Prostate gland (tissue), 2 donors: ENCODE measurements at places on chromosomes 7 and 10. TPM values are rescaled to one million over a fixed set of nuclear protein-coding genes. Genes with fewer than 3 reads are reported as not detected.

DNA sequence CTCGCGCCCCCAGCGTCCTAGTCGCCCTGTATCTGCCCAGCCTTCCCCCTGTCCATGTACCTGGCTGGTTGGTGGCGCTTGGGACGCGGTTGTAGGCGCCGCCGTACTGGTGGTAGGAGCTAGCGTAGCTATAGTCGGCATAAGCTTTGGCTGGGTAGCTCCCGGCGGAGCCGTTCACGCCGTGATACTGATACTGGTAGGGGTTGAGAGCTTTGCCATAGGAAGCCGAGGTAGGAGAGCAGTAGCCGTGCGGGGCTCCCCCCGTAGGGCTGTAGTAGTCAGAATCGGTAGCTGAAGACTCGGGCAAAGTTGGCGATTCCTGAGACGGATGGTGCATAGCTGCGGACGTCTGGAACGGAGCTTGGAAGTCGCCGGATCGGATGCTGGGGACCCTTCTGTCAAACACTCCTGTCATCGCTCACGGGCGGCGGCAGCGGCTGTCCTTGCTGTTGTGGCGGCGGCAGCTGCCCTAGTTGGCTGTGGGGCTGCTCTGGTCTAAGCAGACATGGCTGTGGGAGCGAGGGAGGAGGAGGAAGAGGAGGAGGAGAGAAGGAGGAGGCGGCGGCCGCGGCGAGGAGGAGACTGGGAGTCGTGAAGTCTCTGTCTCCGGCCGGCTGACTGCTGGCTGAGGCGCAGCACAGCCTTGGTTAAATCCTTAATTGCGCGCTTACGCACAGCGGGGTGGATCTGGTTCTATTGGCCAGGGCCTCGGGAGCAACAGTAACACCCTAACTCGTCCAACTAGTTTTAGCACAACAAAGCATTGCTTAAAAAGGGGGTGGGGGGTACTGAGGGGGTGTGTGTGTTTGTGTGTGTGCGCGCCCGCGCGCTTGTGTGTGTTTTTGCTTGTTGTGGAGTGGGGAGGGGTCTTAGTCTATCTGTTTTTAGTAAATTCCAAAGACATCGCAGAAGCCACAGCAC is at the start of gene DLX5:
Gene DLX5, minus strand, starts transcription at position 623 of the 921 bp plus-strand sequence. Its CDS starts 208 bp downstream, at position 415.
- peak; percentile 69 for DNase-seq

- no peak for DNase-seq
Measured at GRCh38 chr7:100914208-100914878, 18.7 kb upstream of the ACHE start.

- no peak for DNase-seq
Measured at GRCh38 chr10:35339942-35340341, 3.6 kb downstream of the CCNY start.

DNA sequence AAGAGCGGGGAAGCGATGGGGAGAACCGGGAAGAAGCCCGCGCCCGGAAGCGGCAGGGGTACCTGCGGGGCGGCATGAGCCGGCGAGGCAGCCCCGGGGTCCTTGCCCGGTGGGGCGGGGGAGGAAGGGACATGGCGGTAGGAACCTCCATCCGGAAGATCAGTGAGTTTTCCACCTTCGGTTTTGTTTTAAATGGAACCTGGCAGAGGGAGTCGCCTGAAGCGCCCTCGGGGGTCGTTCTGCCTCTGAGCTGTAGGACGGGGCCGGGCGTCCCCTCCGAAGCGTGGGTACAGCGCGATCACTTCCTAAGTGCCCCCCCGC is 471 bp downstream of the PFKP start:
- DNase-seq, result no peak

DNA sequence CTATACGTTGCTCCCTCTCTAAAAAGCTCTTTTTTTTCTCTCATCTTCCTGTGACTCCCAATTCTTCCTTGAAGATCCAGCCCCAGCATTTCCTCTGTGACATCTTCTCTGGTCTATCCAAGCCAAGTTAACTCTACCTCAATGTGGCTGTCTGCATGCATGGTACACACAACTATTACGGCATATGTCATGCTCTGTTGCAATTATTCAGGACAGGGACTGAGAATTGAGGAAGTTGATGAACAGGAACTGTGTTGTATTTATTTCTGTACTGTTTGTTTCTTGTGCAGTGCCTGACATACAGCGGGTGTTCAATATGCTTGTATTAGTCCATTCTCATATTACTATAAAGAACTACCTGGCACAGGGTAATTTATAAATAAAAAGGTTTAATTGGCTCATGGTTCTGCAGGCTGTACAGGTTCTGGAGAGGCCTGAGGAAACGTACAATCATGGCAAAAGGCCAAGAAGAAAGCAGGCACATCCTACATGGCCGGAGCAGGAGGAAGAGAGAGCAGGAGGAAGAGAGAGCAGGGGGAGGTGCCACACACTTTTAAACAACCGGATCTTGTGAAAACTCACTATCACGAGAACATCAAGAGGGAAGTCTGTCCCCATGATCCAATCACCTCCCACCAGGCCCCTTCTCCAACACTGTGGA is 6.3 kb downstream of the TRPV5 start:
- DNase-seq, result peak; percentile 63

- no peak for DNase-seq
Measured at GRCh38 chr10:99984211-99985034, 25.3 kb downstream of the DNMBP start.

DNA sequence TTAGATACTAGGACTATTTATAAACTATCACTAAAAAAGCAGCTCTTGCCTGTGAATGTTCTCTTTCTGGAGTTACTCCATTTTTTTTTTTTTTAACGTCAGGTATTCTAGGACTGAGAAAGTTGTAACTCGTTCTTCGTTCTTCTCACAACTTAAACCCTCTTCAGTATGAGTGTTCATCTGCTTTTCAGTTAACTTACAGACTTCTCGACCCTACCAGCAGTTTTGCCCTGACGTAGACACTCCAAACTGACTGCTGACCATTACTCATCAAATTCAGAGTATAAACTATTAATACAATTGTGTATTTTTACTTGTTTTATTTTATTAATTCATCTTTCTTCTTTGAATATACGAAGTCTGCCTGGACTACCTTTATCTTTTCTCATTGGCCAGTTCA is 353.1 kb downstream of the GPR37 start:
- DNase-seq, result no peak

DNA sequence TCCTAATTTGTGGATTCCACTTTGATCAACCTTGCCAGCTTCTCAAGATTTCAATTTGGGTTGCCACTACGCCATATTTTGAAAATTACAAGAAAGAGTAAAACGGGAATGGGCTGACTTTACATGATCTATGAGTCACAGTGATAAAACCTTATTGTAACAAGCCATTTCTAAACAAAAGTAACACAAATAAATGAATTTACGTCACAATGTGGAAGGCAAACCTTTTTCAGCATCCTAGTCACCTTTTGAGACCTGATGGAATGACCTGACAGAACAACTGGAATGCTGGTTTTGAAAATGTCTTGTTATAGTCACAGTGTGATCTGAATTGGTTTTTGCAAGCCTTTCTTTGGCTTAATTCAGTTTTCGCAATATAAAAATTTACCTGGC is 85.9 kb downstream of the CDK6 start:
- no peak for DNase-seq

DNA sequence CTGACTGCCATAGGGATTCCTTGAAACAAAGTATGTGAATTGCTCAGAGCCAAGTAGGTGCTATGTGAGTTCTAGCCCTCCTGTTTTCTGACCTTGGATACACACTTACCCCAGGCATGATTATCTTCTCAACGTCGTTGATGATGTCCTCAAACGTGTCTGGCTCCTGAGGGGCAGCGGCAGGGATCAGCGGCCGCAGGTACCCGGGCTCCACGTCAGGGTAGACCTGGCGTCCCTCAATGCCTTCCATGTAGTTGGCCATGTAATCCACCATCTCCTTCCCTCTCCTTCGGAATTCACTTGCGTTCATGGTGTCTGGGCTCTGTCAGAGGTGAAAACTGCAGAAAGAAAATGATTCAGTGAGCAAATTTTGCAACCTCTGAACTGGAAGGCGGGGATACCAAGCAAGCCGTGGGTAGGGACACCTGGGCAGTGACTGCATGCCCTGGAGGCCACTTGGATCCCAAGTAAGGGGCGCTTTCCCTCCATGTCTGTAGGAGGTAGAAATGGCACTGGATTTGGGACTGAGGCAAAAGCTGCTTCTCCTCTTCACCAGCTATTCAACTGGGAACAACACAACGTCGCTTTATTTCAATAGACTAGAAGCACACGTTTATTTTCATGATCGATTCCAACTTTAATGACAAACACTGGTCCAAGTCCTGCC is 21.3 kb downstream of the DDC start:
- no peak for DNase-seq

GRCh38 chr10:76993213-76993612 is 644.4 kb downstream of the KCNMA1 start:
- no peak for DNase-seq

TRIM50 gene
- total RNA-seq, result not detected

- DNase-seq, result no peak
Measured at GRCh38 chr7:80654887-80655340, 16.5 kb downstream of the CD36 start.

OGA gene
- 82.5 TPM for total RNA-seq

DNA sequence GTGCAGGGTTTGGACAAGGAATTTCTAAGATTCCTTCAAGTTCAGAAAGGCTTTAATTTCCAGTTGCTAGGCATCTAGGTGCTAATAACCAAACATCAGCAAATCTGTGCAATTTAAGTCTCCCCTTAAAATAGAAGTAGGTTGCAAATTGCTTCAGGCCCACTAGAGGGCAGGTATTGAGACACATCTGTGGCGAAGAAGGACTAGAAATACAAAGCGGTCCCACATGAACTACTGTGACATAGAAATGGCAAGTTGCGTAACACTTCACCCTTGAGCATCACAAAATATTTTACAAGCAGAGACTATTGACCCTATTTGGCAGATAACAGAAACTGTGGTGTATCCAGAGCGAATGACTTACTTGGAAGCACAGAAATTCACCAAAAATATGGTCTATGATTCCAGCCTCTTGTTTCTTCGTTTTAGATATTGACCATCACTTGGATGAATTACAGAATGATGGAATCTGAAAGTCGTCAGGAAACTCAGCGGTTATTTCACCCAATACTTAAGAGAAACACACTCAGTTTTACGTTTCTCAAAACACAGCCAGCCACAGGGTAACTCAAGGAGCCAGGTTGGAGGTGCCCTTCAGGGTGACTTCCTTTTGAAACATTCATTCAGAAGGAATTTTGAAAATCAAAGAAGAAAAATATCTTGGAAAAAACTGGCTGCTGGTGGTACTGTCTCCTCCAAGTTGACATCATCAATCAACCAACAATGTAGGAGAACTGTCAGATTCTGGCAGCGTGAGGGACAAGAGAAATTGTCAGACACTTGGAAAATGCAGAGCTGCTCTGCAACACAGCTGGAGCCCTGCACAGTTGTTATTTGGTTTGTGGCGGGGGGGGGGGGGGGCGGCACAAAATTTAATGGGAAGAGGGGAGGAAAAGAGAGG is 256.3 kb upstream of the MINDY3 start:
- DNase-seq, result no peak

DNA sequence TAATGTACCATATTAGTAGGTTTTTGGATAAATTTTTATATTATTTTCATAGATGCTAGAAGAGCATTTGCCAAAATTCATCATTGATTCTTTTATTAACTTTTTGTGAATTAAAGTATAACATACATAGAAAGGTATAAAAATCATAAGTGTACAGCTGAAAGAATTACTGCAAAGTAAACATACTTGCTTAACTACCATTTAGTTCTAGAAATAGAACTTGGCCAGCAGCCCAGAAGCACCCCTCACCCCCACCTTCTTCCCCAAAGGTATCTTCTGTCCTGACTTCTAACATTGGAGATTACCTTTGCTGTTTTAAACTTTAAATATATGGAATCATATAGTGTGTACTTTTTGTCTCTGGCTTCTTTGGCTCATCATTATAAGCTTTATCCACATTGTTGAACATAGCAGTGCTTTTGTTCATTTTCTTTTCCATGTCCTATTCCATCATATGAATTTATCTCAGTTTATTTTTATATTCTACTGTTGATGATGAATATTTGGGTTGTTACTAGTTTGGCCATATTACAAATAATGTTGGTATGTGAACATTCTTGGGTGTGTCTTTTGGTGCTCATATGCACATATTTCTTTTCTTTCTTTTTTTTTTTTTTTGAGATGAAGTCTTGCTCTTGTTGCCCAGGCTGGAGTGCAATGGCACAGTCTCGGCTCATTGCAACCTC is 142.8 kb downstream of the ADK start:
- DNase-seq, result no peak

- peak; percentile 77 for DNase-seq
Measured at GRCh38 chr7:96321658-96322372, at the start of gene SLC25A13. Gene SLC25A13 (minus strand): TSS chr7:96322098. CDS start chr7:96321956, 142 bp downstream.
